ENCODE measurements at places on chromosomes 2 and 18. TPM values are rescaled to one million over a fixed set of nuclear protein-coding genes. Genes with fewer than 3 reads are reported as not detected.

DNA sequence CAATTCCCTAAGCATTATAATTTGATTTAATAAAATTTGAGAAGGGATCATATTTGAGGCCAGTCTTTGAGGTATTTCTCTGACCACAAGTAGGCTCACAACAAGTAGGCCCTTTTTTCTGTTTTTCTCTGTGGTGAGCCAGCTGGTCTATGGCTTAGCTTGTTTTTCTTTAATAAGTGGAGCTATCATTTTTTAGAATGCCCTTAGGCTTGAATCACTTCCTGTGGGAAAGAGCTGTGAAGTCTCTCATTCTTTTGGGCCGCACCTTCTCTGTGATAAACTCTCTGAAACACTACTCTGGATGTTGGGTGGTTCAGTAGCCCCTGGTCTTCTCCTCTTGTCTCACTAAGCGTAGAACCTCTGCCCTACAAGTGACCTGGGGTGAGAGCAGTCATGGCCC is 235.9 kb downstream of the SUCLG1 start:
- DNase-seq, result no peak

GRCh38 chr2:74558284-74559230 is 4.0 kb downstream of the DOK1 start:
- no peak for DNase-seq

DNA sequence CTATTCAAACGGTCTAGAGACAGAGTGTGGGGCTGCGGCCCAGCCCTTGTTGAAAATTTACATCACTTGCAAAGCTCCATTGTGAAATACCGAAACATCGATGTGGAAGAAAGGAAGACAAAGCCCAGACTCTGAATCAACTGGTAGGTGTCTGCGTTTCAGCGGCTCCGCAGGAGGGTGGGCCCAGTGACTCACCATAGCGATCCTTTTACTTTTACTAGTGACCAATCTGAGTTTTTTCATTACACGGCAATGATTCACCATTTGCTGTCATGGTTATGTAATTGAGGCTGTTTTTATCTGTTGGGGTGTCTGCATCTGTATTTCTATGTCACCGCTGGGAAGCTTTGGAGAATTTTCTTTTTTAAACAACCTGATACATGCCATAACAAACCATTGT is 66.6 kb upstream of the ODC1 start:
- no peak for DNase-seq

- no peak for DNase-seq
These were observed 29.3 kb downstream of the PIEZO2 start for GRCh38 chr18:11119959-11120587.

DNA sequence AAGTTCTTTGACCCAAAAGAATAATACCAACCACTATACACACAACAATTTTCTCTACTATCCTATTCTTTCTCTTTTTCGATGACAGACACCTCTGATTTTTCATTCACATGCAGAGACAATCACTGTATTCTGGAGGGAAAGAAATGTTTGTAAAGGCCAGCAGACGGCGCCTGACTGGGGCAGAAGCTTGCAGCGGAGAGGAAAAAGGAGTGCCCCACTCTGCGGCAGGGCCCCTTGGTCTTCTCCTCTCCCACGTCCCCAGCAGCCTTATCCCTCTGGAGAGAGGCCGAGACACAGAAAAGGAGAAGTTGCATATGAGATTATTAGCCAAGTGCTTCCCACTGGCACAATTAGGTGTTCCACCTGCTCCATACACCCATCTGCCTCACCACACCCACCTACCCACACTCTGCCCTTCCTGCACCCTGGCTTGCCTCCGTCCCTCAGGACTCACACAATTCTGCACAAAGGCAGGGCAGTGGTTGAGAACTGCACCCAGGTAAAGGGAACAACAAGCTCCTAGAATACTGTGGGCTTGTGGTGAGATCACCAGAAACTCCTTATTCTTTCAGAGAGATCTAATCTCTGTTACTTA is 687.3 kb downstream of the NRXN1 start:
- DNase-seq, result no peak

GRCh38 chr2:98448441-98449145 is 3.9 kb downstream of the INPP4A start:
- no peak for DNase-seq

DNA sequence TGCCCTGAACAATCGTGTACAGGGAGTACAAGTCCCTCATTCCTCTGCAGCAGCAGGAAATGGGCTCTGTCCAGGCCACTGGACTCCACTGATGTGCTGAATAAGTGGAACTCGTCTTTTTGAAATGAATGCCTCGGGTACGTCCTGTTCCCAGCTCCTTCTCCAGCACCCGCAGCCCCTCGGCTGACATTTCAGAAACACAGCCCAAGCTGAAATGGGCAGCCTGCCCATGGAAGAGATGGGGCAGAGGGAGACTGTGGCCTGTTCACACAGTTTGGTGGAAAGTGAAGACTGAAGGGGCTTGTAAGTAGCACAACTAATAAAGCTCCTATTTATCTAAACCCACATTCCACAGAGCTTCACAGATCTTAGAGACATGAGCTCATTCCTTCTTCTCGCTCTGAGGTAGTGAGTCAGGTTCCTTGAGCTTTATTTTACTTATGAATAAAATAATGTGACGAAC is 498.6 kb downstream of the TXNL1 start:
- no peak for DNase-seq

DNA sequence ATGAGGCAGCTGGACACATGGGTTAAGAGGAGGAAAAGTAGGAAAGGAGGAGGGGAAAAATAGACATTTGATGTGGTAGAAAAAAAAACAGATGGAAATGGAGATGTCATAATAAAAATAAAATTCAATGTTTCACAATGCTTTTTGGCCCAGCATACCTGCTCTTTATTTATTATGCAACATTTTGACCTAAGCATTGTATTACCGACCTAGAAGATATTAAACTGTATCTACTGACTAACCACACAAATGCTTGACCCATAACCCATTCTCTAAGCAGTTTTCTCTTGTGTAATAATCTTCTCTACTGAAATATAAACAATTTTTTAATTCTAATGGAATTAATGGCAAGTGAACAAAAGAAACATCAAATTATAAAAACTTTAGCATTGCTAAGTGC is 362.3 kb downstream of the FBXO15 start:
- no peak for DNase-seq

GRCh38 chr2:23788100-23788499 is 138.8 kb downstream of the ATAD2B start:
- no peak for DNase-seq

The COL3A1 gene
- total RNA-seq, result 7,584 TPM

The IL36G gene
- total RNA-seq, result not detected

The RAB17 gene
- total RNA-seq, result 11.0 TPM

The SFT2D3 gene
- 12.1 TPM for total RNA-seq

The TMEM247 gene
- total RNA-seq, result not detected

The PHOSPHO2 gene
- total RNA-seq, result 9.4 TPM
